Activated CD8-positive, alpha-beta memory T cell treated with anti-CD3 and anti-CD28 coated beads, Interleukin-2, amount 50 U/mL, for 48 hours (primary cell): ENCODE measurements at places on chromosomes 3 and 15.

- DNase-seq: no peak
Observed at GRCh38 chr3:78601249-78601648, 1166.5 kb downstream of the ROBO1 start.

DNA sequence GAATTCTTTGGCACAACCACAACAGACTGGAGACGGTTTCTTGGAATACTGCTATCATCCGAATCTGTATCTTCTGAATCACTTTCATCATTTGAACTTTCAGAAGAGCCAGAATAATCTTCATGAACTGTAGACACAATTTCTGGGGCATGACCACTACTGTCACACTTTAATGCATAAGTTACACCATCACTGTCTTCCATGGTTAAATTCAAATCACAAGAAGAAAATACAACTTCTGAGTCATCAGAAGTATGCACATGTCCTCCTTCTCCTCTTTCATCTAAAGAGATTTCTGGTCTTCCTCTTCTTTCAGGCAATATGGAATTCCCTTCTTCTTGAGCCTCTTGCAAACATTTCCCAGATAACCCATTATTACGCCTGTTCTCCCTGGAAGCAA lies 42.5 kb downstream of the SETD2 start:
- no peak for DNase-seq

- no peak for DNase-seq
Observed at GRCh38 chr3:8595695-8596115, 48.9 kb downstream of the SSUH2 start.

GRCh38 chr15:66560856-66561525 lies 4.8 kb downstream of the LCTL start:
- DNase-seq: no peak

DNA sequence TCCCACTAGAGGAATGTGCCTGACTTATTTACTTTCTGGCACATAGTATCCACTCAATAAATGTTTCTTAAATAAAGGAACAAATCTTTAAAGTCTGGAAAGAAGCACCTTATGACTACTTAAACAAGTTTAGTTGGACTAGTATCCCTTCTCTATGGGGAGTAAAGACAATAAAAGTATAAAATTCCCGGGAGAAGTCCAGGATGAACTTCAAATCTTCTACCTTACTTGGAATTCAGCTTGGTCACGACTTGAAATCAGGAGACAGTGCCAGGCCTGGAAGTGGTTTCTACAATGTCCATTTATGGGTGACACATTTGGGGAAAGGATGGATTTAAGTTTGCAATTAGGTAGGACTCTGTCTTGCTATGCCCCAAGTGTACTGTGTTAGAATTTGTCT lies 196.5 kb downstream of the NR1D2 start:
- DNase-seq: no peak

DNA sequence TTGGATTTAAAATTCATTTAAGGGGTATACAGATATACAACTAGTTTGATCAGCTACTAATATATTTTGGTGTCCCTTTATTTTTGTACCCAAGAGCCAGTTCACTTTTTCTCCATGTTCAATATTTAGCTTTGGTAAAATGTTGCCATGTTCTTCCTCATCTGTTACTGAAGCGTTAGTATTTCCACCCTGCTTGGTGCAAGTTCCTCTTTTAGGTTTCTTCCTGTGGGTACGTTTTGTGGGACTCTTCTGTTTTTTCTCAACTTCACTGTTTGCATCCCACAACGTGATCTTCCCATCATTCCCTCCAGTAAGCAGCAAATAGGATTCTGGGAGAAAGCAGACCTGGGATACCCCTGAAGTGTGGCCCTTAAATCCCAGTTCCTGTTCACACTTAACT lies 14.1 kb downstream of the WDR53 start:
- no peak for DNase-seq

DNA sequence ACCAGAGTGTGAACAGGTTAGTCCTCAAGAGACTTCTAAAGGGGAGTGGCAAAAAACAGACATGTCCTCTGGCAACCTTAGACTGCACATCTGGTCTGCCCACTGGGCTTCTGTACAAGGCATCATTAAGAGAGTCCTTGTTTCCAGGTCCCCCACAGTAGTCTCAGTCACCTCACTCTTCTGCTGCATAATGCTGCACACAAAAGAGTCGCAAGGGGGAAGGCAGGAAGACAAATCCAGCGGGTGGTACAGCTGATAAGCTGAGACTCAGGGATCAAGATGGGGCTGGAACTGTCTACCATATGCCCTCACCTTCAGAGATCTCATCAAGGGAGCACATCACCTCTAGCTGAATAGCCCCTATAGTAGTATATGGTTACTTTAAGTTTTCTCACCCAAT lies 27.4 kb upstream of the RPS17 start:
- no peak for DNase-seq
